ENCODE measurements at places on chromosomes 11 and 22.

DNA sequence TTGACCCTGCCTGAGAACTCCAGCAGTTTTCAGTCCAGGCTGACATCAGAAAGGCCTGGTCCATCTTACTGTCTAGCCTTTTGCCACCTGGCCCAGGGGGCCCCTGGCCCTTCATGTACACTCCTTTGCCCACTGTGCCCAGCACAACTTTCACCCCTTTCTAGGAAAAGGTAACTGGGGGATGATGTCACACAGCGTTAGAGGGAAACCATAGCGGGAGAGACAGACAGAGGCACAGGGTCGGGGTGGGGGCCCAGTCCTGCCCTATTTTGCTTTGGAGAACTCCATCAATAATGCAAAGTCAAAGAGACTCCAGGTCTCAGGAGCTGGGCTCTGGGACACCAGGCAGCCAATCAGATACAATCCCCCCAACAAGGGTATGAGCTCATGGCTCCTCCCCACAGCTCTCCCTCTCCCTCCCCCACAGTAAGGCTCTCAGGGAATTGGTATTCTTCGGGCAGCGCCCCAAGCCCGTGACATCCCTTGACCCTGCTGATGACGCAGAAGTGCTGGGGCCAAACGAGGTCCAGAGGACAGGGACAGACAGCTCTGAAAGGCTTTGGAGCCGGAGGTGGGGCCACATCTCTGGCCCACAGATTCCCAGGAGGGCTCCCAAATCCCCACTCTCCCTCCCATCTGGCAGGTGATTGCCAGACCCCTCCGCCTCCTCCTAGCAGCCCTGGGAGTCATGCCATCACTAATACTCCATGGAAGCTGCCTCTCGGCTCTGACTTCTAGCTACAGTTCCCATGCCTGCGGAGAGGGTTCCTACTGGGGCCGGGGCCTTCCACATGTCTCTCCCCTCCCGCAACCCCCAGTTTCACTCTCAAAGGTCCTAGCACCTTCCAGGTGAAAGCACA, 5.9 kb downstream of the USP2 start:
- DNase-seq: no peak

- DNase-seq: no peak
Measured at GRCh38 chr11:1927026-1927847, 7.7 kb downstream of the TNNT3 start.

DNA sequence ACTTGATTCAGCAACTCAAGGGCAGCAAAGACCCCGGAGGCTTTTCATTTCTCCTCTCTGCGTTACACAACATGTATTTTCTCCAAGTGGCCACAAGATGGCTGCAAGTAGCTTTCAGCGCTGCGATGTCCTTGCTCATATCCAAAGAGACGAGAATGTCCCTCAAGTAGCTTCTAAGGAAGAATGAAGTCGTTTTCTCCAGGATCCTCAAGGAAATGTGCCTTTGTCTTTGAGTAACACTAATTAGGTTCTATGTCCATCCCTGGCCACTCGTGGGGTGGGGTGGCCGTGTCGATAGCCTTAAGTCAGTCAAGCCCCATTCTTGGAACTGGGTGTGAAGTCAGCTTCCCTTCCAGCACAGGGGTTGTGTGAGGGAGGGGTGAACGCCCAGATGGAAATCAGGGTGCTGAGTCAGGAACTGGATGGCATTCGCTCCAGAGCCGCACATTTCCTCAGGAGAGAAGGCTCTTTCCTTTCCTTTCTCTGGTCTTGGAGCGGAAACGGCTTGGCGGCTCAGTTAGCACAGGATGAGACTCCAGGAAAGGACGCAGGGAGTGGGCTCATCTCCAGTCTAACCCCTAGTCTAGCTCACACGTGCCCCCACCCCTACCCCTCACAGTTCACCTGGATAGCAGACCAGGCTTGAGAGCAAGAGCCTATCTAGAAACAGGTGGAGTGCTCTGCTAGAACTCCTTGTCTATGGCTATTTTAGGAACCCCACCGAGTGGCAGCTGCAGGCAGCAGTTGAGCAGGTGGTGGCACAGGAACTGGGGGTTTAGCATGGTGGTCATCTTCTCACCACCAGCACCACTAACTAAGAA, 44.3 kb downstream of the NNMT start:
- DNase-seq: no peak

DNA sequence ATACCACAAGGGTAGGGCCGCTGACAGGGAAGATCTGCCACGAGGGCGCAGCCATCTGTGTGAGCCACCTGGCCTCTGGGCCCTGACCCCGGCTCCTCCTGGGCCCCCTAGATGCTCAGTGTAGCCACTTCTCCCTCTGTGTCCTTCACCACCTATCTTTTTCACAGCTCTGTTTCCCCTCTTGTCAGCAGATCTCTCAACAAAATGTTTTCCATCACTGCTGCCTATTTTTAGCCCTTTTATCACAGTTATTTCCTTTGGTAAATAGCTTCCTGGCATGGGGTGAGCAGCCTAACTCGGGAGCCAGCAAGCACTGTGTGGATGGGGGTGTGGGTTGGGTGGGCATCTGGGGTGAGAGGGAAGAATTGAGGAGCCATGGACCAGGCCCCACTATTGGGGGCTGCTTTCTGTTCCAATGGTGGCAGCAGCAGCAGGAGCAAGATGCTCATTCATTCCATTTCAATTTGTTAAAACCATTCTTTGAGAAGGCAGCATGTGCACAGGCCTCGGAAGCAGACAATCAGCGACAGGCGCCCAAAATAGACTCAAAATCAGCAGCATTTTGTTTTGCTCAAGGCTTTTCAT, 135.2 kb upstream of the NAV2 start:
- no peak for DNase-seq

DNA sequence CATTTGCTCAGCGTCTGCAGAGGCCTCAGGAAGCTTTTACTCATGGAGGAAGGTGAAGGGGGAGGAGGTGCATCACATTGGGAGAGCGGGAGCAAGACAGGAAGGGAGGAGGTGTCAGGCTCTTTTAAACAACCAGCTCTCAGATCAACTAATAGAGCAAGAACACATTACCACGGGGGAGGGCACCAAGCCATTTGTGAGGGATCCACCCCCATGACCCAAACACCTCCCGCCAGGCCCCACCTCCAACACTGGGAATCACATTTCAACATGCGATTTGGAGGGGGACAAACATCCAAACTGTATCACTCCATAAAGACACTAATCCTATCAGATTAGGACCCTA, 18.9 kb upstream of the THY1 start:
- DNase-seq: no peak

GRCh38 chr11:112525844-112526590, 265.4 kb upstream of the PLET1 start:
- DNase-seq: no peak

DNA sequence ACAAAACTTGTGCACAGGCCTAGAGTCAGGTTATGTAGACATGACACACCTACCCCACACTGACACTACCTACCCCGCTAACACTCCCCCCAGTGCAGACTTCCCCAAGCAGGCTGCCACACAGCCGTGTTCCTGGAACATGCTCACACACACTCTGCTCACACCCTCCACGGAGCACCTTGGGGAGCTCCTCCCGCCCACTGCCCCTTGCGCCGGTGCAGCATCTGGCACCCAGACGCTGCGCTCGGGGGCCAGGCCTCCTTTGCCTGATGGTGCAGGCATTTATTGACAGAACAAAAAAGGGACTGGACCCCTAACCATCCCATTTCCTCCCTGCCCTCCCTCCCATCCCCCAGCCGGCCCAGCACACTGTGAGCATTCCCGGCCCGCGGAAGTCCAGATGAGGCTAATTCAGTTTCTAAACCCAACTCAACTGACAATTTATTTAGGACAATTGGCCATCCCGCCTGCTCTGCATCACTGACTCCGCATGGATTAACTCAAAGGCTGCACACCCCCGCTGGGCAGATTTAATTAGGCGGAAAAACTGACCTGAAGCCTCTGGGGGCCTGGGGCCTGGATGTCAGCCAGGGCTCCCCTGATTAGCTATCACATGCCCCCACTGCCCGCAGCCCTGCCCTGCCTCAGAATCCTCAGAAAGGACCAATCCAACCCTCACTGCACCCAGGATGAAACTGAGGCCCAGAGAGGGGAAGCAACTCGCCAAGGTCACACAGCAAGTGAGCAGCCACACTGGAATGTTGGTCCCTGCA, 30.1 kb downstream of the KCNC1 start:
- DNase-seq: no peak
